DND-41 (cell line): ENCODE measurements at places on chromosomes 2 and 18.

- no peak for DNase-seq
Measured at GRCh38 chr2:102514061-102514785, 41.2 kb downstream of the SLC9A4 start.

- DNase-seq: no peak
Measured at GRCh38 chr2:166671235-166671634, 177.2 kb upstream of the SCN7A start.

DNA sequence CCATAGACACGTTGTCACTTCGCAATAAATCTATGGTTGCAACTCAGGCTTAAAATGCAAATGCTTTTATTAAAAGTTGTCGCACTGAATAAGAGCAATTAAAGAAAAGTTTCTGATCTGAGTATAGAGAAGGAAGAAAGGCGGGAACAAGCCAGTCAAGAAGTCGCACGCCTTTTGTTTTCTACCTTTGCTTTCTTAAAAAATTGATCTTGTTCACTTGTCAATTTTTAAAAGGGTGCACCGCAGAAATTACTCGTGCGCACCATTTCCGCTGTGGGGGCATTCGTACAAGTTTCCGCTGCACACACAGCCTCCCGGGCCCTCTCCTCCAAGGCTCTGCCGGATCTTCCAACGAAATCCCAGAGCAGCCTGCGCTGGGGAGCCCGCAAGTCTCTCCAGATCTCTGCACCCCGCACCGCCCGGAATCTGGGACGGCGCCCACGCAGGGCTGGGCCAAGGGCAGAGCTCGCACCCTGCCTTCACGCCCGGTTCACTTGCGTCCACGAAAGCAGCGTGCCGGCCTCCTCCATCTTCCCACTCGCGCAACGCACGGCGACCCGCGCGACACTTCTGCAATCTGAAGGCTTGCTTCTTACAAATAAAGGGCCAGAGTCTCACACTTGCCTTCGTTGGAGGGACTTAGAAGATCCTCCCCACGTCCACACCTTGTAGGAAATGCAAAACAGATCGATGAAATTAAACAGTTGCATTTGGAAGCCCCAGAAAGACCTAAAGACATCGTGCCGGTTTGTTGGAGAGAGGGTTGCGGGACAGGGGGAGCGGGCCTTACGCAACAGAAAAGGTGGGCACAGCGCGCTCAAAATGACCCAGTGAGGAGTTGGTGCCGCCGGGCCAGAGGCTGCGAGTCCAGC, 2.6 kb upstream of the SALL3 start:
- DNase-seq: no peak

GRCh38 chr18:72376256-72376655, 167.9 kb downstream of the CBLN2 start:
- DNase-seq: no peak

GRCh38 chr2:67400560-67401485, 3.7 kb downstream of the ETAA1 start:
- no peak for DNase-seq

GRCh38 chr18:42334931-42335330, 379.9 kb downstream of the PIK3C3 start:
- no peak for DNase-seq

DNA sequence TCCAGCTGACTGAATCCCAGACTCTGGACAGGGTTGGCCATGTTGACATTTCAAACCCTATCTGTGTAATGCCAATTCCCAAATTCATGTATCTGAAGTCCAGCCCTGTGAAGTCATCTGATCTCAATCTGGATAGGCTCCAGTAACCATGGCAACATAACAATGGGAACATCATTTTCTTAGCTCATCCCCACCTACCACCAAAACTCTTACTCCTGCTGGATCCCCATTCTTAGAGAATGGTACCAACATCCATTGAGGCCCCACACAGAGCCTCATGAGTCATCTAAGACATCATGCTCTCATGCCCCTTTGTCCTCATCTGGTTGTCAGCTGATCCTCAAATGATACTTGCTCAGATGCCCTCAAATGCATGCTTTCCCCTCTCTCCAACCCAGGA, 58.9 kb upstream of the TEX51 start:
- DNase-seq: no peak

GRCh38 chr2:151354807-151355206, 2.6 kb upstream of the TNFAIP6 start:
- DNase-seq: no peak

DNA sequence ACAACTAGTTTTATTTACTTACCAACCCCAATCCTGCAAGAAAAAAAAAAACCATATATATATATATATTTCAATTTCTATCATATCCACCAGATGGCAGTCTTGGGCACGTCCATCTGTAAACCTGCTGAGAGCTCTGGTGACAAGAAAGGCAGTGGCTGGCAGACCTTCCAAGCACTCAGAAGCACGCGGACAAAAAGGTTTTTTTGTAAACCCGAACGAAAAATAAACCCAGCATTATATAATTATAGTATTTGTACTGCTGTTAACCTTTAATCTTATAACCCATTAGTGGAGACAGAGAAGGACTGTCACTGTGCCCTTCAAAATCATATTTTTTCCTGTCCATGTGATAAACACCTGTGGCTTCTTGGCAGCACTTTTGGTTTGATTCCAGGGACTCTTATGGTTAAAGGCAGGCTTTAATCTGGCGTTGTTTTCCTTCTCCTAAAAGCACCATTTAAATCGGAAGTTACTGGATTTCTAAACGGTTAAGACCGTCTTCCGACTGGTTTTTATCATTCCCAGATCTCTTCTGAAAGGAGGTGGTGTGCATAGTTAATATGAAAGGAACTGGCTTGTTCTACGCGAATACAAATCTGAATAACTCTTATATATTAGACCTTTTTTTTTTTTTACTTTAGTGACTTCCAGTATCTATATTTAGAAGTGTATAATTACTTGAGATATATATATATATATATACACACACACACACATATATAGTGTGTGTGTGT, 31.0 kb upstream of the SLC3A1 start:
- peak; percentile 64 for DNase-seq

DNA sequence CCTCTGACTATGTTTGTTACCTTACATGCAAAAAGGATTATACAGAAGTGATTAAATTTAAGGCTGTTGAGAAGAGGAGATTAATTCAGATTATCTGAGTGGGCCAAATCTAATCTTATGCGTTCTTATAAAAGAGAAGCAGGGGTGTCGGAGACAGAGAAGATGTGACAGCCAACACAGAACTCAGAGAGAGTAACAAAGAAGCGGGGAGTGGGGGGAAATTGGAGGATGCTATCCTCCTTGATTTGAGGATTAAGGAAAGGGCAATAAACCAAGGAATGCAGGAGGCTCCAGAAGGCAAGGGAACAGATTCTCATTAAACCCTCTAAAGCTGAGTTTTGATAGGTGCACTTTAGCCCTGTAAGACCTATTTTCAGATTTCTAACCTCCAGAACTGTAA, 291.3 kb upstream of the REG3G start:
- DNase-seq: no peak

DNA sequence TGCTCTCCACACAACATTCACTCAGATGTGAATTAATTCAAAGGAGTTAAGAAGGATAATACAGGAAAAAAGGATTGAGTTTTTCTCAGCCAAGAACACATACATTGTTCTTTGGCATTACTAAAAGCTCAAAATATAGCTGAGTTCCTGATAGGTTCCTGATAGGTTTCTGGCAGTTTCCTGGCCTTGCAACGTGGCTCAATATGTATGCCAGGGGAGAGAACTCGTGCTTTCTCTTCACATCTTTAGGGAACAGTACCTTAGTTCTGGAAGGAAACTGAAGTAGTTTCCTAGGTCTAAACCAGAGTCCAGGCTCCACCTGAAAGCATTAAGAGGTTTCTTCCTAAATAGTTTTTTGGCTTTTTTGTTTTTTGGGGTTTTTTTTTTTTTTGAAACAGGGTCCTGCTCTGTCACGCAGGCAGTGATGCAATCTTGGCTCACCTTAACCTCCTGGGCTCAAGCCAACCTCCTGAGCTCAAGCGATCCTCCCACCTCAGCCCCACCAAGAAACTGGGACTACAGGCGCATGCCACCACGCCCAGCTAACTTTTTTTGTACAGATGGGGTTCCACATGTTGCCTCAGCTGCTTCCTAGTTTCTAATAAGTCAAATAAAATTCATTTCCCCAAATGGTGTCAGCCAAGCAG, 42.8 kb downstream of the ESCO1 start:
- no peak for DNase-seq

DNA sequence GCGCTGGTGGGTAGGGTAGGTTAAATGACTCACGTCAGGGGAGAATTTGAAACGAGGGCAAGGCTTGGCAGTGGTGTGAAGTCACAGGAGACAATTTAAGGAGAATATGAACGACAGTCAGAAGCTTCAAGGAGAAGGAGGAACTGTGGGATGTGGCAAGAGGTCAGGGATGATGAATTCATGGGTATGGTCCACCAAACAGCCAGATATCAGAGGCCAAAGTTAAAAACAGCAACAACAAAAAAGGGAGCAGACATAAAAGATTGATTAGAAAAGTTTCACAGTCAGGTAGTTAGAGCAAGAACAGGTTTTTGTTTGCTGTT, 1.4 kb upstream of the ZNF396 start:
- DNase-seq: no peak

- no peak for DNase-seq
Measured at GRCh38 chr2:41723526-41723925, 324.3 kb upstream of the PKDCC start.

GRCh38 chr2:69770193-69770702, 28.3 kb downstream of the ANXA4 start:
- DNase-seq: no peak
